NCI-H146 (cell line): ENCODE measurements at places on chromosomes 12 and 14.

GRCh38 chr14:53924753-53925152, 31.9 kb downstream of the BMP4 start:
- no peak for DNase-seq

DNA sequence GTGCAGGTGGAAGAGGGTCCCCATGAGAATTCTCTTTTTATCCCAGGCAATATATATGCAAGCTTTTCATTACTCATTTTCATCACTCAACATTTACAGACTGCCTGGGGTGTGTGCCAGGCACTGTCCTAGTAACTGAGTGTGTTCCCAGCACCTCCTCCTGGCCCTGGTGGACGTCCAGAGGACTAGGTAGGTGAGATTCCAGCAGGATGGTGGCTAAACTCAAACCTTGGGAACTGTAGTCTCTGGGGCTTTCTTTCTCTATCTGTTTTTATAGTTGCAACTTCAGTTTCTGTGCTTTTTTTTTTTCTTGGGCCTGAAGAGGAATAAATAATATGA, 63.8 kb downstream of the SUSD6 start:
- no peak for DNase-seq

- DNase-seq = no peak
These were observed 5.5 kb upstream of the PAX9 start for GRCh38 chr14:36655963-36656686.

DNA sequence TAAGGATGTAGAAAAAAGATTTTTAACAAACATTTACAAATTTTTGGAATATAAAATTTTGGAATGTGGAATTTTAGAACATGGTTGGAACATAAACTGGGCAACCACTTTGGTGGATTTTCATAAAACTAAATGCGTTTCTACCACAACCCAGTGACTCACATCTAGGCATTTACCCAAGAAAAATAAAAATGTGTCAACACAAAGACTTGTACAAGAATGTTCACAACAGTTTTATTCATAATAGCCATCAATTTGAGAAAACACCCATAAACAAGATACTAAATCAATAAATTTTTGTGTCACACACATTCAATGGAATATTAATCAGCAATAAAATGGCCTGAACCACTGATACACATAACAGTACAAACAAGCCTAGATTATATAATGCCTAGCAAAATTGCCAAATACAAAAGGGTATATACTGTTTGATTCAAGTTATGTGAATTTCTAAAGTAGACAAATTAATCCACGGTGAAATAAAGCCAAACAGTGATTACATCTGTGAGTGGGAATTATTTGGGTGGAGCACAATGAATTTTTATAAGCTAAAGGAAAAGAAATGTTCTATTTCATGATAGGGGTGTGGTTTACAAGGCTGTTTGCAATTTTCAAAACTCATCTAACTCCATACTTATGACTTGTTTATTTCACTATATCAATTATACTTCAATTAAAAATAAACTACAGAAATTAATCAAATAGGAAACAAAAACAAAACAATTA, 415.2 kb upstream of the OR4E1 start:
- DNase-seq = no peak

- no peak for DNase-seq
These were observed 604 bp upstream of the ARHGEF25 start for GRCh38 chr12:57610554-57611107.

- DNase-seq = no peak
These were observed 466.9 kb downstream of the FUT8 start for GRCh38 chr14:65879248-65880009.

DNA sequence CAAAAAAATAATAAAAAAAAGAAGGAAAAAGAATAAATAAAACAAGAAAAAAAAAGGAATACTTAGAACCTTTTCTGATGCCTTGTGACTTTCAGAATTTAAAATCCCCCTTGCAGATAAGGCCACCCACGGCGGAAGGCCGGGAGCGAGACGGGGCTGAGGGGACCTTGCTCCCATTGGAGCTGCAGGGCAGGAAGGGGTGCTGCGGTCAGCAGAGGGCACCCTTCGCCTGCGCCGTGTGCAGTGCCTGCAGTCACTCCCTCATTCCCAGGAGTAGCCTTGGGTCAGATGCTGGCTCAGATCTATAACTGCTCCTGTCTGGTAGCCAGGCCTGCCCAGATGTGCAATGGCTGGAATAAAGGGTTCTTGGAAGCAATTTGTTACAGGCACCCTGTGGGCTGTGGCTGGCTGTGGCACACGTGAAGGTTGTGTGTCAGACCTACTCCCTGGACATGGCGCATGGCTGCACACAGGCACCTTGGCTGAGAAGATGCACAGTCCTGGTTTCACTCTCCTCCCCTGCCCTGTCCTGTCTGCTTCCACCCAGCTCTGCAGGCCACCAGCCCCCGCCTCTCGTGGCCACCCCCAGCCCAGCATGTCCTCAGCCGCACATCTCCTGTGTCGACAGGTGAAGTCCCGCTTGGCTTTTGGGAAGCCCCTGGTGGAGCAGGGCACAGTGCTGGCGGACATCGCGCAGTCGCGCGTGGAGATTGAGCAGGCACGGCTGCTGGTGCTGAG, 13.4 kb upstream of the ALDH2 start:
- peak; percentile 40 for DNase-seq

DNA sequence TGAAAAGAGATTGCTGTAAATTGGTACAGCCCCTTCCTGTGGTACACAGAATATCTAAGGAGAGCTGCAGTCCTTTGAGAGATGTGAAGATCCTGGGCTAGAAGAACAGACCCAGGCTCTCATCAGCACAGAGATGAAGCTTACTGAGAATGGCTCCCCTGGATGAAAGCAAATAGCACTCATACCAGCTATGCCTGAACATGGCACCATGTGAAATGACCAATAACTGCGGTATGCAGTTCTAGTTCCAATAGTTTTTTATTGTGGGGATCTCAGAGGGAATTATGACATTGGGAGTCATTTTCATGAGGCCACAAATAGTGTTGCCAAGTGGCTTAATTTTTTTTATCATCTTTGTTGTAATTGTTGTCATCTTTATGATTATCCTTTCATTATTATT, 15.4 kb upstream of the TRHDE start:
- DNase-seq = no peak

GRCh38 chr14:76951166-76951565, 77.3 kb downstream of the IRF2BPL start:
- no peak for DNase-seq

DNA sequence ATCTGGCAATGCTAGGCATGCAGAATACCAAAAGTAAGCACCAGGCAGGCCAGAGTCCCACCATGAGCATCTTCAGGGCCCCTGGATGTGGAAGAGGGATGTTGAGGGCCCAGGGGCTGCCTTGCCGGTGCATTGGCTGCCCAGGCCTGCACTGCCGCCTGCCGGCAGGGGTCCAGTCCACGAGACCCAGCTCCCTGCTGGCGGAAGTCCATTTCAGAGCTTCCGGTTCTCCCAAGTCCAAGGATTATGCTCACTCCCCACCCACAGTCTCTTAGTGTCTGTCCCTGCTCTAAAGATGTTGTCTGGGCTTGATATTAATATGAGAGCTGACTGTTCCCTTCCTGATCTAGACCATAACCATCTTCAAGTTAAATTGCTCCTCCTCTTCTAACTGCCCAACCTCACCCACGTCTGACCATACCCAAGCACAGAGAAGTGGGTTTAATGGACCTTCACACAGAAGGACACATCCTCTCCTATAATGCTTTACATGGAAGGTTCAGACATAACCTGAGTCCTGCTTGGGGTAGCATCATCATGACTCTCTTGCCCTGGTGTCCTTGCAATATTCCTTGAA, 117.4 kb downstream of the DAD1 start:
- DNase-seq = no peak

DNA sequence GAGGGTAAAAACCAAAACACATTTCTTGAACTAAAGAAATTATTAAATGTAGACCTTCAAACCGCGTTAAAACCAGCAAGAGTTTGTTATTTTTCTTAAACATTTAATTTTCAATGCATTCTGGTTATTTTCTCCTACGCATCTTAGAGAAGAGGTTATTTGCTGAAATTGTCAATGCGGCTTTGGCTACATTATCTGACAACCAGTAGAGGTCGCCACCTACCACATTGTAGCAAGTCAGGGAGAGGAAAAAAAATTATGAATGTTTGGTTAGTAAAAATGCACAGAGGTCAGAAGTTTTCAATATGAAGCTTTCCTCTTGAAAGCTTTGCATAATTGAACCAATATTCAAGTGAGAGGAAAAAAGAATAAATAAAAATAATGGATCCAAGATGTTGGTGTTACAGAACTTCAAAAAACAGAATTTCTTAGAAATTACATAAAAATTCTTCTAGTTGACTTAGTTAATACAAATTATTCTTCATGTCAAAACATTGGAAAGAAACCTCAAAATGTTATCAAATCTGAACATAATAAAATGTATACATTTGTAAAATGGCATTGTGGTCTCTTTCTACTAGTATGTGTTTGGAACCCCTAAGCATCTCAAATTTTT, 159.4 kb upstream of the TMTC2 start:
- DNase-seq = peak; percentile 71

DNA sequence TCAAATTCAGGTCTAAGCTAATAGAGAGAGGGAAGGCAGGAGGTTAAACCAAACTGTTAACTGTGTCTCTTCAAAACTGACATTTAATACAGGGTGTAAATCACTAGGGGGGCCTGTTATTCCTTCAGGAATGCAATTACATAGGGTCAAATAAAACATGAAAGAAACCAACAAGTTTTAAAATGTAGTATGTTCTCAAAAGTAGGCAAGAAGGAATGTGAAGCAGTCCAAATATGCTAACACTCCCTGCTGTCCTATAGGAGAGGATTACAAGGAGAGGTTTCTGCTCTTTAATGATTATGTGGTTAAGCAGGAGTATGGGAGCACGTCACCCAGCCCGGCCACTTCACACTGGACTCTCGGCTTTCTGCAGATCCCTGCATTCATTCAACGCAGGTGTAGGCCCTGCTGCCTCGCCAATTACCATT, 42.5 kb upstream of the BMP4 start:
- no peak for DNase-seq

- DNase-seq = no peak
These were observed 2.2 kb downstream of the PCBP2 start for GRCh38 chr12:53453953-53454640.

- no peak for DNase-seq
These were observed 14.2 kb downstream of the STON2 start for GRCh38 chr14:81385886-81386285.

DNA sequence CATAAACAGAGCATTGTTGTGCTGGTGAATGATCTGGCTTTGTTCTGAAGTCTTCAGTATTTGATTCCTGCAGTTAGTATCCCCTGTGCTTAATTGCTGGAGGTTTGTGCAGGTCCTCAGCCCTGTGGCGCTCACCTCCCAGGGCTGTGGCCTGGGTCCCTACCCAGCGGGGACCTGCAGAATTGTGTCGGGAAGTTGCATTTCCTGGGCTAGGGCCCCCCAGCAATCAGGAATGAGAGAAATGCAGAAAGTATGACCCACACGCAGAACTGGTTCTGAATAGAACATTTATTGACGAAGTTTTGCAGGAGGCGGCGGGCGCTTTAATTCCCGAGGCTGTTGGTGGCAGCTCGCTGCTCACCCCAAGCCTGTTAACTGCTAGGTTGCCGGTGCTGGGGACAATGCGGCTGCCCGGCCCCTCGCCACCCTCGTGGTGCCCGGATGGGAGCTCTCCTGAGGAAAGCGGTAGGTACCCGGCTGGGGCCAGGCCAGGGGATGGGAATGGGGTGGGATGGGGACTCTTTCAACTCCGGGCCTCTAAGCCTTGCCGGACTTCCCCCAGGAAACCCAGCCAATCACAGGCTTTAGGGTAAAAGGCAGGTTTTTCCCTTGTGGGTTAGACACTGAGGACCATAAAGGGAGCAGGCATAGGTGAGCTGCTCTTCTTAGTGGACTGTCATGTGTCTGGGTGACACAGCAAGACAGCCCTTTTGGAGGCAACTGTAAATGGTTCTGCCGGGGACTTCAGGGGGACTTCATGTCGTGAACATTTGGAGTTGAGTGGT, 11.6 kb downstream of the PLEKHG3 start:
- DNase-seq = peak; percentile 57

DNA sequence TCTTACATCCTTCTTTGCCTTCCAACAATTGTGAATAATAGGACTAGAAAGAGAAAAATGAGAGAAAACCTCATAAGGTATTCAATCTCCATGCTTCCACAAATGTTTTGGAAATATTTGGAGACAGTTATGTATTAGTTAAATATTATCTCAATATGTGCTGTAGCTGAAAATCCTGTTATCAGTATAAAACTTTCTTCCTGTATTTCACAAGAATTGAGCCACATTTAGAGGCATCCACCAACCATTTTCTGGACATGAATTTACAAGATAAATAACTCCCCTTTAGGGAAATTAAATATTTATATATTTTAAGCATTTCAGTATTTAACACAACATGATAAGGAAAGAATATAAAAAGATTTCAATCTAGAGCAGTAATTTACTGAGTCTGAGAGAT, 200.3 kb downstream of the GPHN start:
- DNase-seq = no peak

GRCh38 chr14:100645196-100645981, 58.2 kb upstream of the BEGAIN start:
- DNase-seq = peak; percentile 85

- DNase-seq = no peak
These were observed 7.0 kb downstream of the ACVRL1 start for GRCh38 chr12:51914034-51914923.

- no peak for DNase-seq
These were observed 238.6 kb downstream of the LRIG3 start for GRCh38 chr12:58681730-58682129.

DNA sequence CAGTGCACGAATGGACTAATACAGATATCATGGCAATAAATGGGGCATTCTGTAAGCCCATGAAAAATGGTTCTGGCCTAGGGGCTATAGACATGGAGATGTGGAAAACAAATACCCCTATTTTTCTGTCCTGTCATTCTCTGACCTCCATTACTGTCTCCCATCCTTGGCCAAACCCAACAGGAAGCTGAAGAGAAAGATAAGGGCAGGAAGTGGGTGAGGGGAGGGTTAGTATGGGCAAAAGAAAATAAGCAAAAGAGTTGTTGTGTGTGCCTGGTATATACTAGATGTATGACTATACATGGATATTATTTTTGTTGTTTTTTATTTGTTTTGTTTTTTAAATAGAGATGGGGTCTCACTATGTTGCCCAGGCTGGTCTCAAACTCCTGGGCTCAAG, 339.3 kb downstream of the PCNX1 start:
- no peak for DNase-seq

DNA sequence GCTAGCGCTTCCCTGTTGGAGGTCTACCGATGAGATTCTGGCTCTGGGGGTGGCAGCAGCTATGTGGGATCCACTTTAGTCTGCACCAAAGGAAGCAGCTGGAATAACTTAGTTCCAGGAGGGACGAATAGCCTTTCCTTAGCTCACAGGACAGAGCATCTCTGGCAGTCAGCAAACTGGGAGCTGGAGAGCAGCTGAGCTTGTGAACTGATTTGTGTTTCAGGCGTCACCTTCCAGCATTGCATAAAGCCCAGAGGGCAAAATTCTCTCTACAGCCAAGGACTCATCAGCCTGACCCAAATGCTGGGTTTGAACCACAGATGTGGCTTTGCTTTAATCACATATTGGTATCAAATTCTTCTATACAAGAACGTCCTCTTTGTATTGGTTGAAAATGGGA, 81.9 kb upstream of the PELI2 start:
- DNase-seq = no peak

DNA sequence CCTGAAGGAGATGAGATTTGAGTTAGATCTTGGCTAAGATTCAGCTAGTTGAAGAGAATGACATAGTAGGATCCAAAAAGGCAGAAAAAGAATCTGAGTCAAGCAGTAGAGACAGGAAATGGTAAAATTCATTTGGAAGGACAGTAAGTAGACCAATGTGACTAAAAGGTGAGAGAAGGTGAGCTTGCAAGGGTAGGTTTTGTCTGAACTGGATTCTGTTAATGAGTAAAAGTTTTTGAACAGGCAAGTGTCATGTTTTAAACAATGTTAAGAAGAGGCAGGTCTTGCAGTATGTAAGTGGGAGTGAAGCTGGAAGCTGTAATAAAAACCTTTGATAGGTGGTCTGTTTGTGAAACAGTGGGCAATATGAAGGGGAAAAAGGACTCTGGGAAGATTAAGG, 58.6 kb downstream of the ACSS3 start:
- DNase-seq = no peak
